Foreskin keratinocyte (primary cell): ENCODE measurements at places on chromosomes 5 and 9.
A peak's percentile ranks its signal among the peaks of the same experiment; 100 is the strongest.

- DNase-seq: no peak
These were observed 344.7 kb upstream of the DAP start for GRCh38 chr5:11105696-11106095.

GRCh38 chr5:134275822-134276221, 49.9 kb upstream of the PPP2CA start:
- DNase-seq: no peak

DNA sequence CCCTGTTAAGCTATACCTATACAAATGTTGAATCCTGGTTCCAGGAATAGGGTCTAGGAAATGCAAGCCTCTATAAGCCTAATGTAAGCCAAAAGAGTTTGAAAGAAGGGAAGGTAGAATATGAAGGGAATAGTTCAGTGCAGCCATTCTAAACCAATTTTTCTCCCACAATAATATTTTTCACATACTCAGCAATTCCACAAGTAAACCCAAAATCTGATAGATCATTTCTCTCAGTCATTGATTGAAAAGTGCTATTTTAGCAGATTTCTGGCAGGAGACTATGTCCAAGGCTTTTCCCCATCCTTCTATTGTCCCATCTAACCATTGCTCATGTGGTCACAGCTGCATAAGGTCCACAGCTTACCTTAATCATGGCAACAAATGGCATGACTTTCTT, 20.7 kb upstream of the PLAC8L1 start:
- no peak for DNase-seq

GRCh38 chr9:110514897-110515296, 64.6 kb downstream of the SVEP1 start:
- no peak for DNase-seq

DNA sequence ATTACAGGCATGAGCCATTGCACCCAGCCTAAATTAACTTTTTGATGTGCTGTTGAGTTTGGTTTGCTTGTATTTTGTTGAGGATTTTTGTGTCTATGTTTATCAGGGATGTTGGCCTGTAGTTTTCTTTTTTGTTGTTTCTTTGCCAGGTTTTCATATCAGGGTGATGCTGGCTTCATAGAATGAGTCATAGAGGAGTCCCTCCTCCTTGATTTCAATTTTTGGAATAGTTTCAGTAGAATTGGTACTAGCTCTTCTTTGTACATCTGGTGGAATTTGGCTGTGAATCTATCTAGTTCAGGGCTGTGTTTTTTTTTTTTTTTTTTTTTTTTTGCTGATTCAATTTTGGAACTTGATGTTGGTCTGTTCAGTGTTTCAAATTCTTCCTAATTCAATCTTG, 1164.3 kb upstream of the DMAC1 start:
- DNase-seq: no peak

- no peak for DNase-seq
These were observed 10.4 kb upstream of the F2R start for GRCh38 chr5:76705574-76705973.

DNA sequence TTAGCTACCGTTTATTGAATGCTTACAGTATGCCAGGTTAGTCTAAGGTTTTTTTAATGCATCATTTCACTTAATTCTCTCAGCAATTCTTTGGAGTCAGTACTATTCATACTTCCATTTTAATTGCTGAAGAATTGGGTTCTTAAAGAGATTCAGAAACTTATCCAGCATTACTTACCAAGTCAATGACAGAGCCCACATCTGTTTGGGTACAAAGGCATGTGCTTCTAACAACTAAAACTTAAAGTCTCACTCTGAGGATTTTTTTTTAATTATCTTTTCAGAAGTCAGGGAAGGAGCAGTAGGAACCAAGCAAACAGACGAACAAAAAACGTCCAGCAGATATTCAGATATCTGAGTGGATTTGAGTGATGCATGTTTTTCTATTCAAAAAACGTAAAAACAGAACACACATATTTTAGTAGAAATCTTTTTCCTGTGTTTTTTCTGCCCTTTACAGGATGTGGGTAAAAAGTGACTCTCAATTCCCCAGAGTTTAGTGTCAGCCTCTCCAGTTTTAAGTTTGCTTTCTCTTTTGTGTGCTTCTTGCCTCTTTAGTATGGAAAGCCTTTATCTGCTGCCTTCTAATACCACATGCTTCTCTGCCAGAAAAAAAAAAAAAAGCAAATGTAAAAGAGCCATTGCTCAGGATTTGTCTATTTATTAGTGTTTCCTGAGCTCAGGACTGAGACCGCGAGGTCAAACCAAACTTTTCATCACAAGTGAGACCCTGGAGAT, 118.0 kb downstream of the PRKACG start:
- DNase-seq: no peak

GRCh38 chr9:15286161-15286821, 20.7 kb downstream of the TTC39B start:
- DNase-seq: no peak

GRCh38 chr9:21121595-21122251, 19.9 kb downstream of the IFNW1 start:
- no peak for DNase-seq

GRCh38 chr9:133702798-133703590, 35.2 kb downstream of the SARDH start:
- DNase-seq: no peak

GRCh38 chr9:79617395-79617794, 45.6 kb downstream of the TLE4 start:
- DNase-seq: no peak

DNA sequence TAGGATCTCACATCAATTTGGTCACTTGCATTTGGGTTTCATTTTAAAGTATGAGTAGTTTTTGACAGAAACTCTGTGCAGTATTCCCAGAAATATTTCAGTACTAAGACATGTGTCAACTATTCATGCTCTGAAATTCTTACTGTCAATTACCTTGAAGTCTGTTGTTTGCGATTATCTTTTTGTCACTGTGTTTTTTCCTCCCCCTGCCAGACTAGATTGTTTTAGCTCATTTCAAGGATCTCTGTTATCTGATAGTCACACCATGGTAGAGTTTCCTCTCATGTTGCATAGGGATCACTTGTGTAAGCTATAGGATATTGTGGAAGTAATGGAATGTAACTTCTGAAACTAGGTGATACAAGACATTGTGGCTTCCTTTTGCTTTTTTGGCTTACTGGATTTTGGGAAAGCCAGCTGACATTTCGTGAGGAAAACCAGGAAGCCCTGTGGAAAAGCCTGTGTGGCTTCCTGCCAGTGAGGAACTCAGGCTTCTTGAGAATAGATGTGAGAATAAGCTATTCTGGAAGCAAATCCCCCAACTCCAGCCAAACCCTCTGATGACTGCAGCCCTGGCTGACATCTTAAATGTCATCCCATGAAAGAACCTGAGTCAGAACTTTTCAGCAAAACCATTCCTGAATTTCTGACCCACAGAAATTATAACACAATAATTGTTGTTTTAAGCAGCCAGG, 122.2 kb downstream of the FGF10 start:
- DNase-seq: no peak

- no peak for DNase-seq
These were observed 6.5 kb downstream of the PPIP5K2 start for GRCh38 chr5:103126557-103126956.

GRCh38 chr5:114223866-114224265, 138.0 kb upstream of the KCNN2 start:
- DNase-seq: peak; percentile 6

GRCh38 chr5:144352330-144352729, 181.7 kb downstream of the KCTD16 start:
- DNase-seq: no peak

GRCh38 chr9:37269221-37269620, 148.8 kb downstream of the ZCCHC7 start:
- DNase-seq: no peak

GRCh38 chr9:95078511-95078910, 239.0 kb downstream of the FANCC start:
- DNase-seq: no peak

DNA sequence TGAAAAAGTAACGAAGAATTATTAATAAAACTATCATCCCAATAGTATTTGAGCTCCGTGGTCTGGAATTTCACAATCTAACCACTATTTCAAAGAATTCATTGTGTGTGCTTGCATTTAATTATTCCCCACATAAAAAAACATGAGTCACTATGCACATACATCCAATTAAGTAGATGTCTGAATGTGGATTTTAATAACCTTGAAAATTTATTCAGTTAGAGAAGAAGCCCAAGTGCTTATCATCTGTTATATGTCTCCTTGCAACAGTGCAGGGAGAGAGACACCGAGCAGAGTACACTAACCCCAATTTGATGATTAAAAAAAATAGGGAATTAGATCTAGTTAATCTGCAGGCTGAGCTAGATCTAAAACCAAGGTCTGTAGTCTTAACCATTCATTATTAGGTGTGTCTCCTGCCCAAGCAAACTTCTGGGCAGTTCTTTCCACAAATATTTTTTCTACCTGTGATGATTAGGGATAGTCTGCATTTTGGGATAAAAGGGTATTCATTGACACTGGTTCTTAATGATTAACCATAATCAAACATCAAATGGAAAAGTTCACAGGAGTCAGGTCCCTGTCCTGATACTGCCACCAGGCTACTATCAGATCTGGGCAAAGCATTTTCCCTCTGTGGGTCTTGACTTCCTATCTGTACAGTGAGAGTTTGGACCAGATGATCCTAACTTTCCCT, 164.2 kb downstream of the GRIA1 start:
- DNase-seq: peak; percentile 48

DNA sequence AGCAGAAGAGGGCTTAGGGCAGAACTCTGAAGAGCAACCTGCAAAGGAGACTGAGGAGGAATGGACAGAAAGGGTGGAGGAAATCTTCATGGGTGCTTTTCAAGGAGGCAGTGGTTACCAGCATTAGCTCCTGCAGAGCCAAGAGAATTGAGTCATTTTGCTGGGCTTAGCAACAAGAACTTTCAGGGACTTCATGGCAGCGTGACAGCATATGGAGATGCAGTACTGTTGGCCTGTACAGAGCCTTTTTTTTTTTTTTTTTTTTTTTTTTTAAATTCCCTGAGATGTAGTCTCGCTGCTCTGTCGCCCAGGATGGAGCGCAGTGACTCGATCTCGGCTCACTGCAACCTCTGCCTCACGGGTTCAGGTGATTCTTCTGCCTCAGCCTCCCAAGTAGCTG, 296.0 kb upstream of the DMRT1 start:
- DNase-seq: no peak

DNA sequence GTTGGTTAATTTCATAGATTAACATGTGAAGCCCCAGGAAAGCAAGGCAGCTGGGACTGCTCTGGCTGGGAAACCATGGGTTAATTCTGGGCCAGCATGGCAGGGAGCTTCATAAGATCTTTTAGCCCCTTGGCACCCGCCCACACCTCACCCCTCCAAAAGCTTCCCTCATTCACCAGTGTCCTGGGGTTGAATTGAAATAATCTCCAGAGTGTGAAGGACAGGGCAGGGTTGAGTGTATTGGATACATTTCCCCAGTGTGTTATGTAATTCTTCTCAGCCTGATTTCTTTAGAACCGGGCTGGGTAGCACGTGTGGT, 19.4 kb downstream of the WNT8A start:
- no peak for DNase-seq

DNA sequence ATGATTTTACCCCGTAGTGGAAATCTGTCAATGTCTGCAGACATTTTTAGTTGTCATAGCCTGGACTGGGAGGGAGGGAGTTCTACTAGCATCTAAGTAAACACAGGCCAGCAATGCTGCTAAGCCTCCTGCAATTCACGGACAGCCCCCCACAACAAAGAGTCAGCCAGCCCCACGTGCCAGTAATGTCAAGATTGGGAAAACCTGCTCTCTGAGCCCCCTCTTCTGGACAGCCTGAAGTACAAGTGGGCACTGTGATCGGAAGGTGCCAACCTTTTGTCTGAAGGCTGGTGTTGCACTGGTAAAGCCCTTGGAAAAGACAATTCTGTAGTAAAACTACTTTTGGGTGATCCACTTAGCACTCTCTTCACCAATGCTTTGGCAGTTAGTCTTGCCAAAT, 154.5 kb downstream of the TARS1 start:
- no peak for DNase-seq

DNA sequence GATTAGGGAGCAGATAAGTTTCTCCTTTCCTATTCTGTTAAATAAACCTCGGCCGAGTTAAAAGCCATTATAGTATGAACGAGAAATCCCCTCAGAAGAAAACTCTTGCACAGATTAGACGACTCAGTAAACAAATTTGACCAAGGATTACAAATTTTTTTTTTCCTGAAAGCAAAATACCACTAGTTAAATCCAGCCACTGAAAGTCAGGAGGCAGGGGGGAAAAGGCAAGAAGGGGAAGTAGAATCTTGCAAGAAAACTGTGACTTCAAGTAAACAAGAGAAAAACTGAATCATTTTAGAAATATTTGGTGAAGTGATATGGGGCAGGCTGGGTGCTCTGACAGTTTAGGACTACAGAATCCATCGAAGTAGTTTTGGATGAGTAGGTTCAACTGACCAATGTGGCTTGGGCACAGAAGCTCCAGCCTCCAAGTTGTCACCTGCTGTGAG, 251.0 kb downstream of the DENND1A start:
- no peak for DNase-seq

GRCh38 chr5:133244242-133244641, 192.4 kb downstream of the HSPA4 start:
- DNase-seq: no peak
